ENCODE measurements at places on chromosomes 4 and X.

DNA sequence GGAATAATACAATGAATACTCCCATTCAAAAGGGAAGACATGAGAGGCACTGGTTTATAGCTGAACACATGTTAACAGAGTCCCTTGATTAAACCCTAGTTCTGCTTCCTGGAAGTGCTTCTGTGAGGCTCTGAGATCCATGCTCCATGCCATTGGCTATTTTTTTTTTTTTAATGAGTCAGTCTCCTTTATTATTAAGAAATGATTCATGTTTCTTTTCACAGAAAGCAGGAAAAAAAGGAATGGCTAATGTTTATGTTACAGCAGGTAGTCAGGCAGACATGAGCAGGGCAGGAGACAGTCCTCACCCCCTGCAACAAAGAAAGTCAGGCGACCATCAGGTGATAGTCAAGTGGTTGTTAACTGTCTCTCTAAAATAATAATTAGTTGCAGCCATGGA is 598.7 kb downstream of the EPHA5 start:
- no peak for DNase-seq

DNA sequence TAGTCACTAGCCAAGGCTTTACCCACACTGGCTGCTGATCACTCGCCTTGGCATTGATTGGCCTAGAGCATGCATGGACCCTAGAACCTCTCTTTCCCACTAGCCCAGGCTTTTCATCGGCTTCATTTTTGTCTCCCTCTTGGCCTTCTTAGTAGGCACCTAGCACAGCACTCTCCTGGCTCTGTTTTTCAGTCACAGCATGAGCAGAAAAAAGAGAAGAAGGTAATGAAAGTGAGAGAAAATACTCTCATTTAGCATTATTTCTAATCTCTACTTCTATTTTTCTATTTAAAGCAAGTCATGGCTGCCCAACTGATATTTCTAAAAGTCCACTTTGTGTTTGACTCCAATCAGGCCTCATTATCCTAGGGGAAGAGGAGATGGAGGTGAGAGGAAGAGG is 267.2 kb downstream of the FBXO8 start:
- DNase-seq: no peak

DNA sequence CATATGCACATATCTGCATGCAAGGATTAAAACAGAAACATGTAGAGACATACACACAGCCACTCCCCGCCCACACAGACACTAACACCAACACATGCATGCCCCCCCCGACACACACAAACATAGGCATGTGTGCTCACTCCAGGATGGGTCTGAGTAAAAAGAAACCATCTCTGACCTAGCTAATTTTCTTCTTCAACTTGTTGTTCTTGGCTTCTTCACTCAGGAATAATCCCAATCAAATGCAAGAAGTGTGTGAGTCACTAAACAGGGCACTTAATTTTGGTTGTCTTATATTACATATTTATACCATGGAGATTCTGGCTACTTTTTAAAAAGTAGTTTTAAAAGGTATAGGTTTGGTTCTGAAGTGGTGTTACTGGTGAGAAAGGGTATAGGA is 28.3 kb downstream of the ENOX2 start:
- no peak for DNase-seq

GRCh38 chrX:72041176-72041575 is 90.5 kb downstream of the RTL5 start:
- DNase-seq: no peak

- DNase-seq: no peak
Observed at GRCh38 chrX:40174001-40174853, 76.5 kb upstream of the BCOR start.

GRCh38 chr4:2829321-2829932 is 14.2 kb upstream of the ADD1 start:
- no peak for DNase-seq

DNA sequence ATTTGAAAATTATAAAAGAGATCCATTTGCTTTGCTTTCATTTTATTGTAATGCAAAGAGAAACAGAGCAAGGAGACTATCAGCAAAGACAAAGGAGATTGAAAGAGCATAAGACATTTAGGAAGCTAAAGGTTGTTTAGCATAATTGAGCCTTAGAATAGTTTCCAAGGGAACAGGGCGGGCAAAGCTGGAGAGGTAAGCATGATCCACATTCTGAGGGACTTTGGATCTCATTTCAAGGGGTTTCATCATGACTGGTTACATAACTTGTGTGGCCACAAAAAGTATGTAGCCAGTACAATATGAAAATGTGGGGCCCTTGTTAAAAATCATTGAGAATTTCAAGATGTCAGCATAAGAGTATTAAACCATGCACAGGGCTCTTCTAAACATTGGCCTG is 406.5 kb downstream of the RPA4 start:
- no peak for DNase-seq

DNA sequence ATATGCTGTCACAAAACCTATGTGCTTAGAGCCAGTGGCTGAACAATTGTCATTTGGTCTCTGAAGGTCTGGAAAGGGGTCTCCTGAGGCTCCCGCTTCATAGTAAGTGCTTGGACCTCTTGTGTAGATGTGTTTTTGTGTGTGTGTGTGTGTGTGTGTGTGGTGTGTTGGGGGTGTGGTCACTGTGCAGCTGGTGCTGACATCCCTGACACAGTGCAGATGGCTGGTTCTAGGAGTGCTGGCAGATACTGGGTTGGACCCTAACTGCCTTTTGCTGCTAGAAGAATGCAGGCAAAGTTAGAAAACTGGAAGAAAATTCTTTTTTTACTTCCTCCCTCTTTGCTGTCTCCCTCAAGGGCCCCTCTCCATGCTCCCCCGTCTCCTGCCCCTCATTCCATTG is 1872.6 kb downstream of the ARAP2 start:
- no peak for DNase-seq

GRCh38 chrX:25344161-25344936 is 328.6 kb upstream of the ARX start:
- DNase-seq: no peak

DNA sequence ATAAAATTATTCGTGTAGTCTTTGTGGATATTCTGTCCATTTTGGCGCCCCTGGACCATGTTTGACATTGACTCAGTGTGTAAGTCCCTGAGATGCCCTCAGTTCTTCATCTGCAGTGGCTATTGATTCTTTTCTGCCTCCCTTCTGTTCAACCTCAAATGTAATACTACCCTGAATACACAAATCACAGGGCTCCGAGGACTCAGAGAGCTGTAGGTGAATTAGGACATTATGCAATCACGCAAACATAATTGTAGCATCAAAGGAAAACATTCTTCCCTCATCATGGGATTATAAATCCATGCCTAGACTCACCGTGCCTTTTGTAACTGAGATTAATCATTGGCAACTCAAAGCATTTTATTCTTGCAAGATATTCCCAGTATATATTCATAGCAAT is 161.4 kb upstream of the PACRGL start:
- DNase-seq: no peak

DNA sequence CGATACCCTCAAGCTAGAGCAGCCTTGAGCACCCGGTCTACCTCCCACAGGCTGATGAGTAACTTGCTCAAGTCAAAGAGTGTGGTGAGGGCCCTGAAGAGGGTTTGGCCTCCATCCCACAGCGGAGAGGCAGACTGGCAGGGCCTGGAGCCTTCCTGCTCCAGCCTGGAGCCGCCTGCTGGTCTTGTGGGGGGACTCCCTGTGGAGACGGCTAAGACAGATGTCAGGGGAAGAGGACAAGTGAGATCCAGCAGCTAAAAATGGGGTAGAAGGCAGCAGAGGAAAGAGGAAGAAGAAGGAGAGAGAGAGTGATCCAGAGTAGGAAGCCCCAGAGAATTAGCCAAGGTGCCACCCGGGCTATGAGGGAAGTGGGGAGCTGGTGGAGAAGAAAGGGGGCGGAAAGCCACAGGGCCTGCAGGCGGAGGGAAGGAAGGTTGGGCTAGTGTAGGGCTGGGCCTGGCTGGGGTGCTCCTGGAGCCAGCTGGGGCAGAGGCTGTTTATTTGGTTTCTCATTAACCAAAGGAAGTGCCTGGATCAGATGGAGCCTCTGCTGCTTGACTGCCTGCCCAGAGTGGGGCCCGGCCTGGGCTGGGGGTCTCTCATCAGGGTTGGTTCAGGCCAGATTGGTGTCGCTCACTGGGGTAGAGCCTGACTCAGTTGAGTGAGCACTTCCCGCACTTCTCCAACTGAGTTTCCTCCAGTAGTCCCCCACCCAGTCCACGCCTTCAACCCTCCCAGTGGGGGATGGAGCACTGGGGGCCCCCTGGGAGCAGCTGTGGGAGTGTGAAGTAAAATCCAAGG is 14.2 kb downstream of the EFNB1 start:
- DNase-seq: no peak

DNA sequence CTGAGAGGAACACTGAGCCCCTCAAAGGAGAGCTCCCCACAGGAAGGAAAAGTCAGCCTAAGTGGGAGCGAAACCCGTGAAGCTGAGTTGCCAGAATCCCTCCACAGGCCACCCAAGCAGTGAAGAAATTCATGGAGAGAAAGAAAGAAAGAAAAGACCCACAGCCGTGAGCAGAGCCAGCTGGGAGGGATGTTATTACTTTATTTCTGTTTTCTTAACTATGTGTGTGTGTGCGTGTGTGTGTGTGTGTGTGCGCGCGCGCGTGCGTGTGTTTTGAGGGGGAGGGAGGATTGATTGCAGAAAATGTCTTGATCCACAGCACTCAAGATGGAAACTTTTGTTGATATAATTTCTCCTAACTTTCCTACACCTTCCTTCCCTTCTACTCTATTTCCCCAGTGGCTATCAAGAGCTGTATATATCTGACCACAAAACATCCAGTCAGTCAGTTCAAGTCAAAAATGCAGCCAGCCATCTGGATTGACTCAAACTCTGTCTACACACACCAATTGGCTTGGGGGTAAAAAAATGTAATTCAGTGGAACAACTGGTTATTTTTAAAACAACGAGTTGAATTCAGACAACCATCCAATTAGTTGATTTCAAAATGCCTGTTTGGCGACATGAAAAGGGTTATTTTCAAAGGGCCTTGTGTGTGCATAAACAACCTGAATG is 13.8 kb upstream of the GPC3 start:
- DNase-seq: no peak

- no peak for DNase-seq
Observed at GRCh38 chrX:85052205-85052604, 48.5 kb downstream of the APOOL start.

- DNase-seq: no peak
Observed at GRCh38 chr4:184899261-184900134, 73.7 kb upstream of the ACSL1 start.

- no peak for DNase-seq
Observed at GRCh38 chr4:83329521-83330110, 5.0 kb downstream of the HPSE start.

DNA sequence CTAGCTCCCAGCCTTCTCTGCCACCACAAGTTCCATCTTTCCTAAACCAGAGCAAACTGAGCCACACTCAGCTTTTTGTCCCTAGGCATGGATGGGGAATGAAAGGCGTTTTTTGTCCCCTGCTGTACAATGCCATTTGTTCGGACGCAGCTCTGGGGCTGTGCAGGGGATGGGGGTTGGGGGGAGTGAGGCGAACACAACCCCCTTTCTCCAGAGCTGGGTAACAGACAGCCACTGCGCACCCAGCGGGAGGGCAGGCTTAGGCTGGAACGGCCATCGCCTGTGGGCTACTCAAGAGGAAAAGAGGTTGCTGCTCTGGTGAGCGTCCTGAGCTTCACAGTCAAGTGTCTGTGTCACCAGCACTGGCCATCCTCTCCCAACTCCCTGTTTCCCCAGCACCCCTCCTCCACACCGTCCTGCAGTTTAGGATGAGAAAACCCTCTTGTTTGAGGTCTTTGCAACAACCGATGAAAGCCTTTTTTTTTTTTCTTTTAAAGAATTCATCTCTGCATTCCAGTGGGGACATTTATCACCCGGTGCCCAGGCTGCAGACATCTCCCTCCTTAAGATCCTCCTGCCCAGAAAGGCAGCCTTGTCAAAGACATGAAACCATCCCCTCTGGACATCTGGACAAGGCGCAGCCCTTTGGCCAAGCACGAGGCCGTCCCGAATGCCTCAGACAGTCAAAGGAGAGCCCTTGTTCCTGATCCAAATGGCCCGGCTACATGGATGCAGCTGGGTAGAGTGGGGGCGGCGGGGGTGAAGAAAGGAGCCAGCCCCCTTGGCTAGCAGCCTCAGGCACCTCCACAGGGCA is 419.6 kb downstream of the BCOR start:
- no peak for DNase-seq

DNA sequence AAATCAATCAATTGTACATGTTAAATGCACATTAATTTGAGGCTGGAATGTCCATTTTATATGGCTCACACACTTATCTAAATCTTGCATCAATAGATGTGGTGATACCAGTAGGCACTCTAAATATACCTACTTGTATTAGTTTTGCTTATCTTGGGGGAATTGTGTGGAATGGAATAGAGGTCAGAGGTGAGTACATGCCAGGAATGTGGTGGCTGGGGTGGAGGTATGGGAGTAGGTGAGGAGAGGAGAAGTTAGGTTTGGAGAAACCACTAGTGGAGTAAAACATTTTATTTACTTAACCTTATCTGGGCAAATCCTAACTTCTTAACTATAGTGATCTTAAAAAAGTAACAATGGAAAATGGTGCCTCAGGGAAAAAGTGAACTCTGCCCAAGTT is 163.1 kb downstream of the ATG4A start:
- DNase-seq: no peak

DNA sequence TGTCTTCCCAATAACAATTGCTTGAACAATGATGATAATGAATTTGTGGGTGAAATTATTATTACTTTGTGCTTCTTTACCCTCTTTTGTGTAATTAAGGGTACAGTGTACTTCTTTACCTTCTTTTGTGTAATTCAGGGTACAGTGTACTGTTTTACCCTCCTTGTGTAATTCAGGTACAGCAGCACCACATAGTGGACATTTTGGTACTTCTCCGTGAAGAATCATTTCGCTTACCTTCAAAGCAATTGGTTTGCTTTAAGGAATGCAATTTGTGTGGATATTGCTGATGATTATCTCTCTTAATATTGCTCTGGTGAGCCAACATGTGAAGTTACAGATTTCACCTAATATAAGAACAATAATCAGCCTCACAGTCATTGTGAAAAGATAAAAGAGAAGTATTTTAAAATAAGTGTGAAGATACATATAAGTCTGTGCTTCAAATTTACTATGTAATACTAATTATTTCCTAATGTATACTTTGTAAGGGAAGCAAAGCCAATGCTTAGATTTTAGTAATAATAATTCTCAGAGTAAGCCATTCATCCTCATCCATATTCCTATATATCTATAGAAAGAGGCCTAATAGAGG is 27.2 kb upstream of the SEC24B start:
- no peak for DNase-seq

Measured in activated CD8-positive, alpha-beta memory T cell treated with anti-CD3 and anti-CD28 coated beads for 4 hours (primary cell).